ENCODE measurements at places on chromosomes 11 and 22.

GRCh38 chr11:119594639-119595249 lies 134.3 kb downstream of the NECTIN1 start:
- DNase-seq = peak; percentile 69

DNA sequence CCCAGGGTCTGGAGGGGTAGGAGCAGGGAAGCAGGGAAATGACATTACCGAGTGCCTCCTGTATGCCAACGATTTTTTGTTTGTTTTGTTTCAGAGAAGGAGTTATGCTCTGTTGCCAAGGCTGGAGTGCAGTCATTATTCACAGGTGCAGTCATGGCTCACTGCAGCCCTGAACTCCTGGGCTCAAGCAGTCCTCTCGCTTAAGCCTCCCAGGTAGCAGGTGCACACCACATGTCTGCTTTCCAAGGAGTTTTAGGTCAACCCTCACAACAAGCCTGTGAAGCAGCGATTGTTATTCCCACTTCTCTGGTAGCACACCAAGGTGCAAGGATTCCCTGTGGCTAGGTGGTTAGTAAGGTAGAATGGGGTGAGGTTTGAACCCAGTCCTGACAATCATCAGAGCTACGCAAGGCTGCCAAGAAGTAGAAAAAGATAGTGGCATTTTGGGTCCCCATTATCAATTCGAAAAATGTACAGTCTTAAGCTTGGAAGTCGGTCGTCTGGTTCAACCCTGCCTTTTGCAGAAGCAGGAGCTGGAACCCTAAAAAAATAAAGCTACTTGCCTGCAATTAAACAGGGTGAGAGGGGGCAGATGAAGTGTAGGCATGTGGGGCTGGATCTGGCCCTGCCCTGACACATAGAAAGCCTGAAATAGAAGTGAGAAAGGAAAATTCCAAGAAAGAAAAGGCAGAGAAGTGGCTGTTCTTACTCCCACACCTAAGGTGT lies 9.1 kb downstream of the UCP3 start:
- DNase-seq = no peak

GRCh38 chr11:126115816-126116331 lies 53.2 kb upstream of the CDON start:
- peak; percentile 51 for DNase-seq

GRCh38 chr22:45776313-45776585 lies 104.6 kb downstream of the ATXN10 start:
- DNase-seq = no peak

GRCh38 chr11:12721816-12722604 lies 47.8 kb downstream of the TEAD1 start:
- no peak for DNase-seq

GRCh38 chr11:12200991-12201985 lies 90.9 kb downstream of the MICAL2 start:
- peak; percentile 98 for DNase-seq

GRCh38 chr11:32122200-32122599 lies 31.3 kb downstream of the RCN1 start:
- DNase-seq = no peak

DNA sequence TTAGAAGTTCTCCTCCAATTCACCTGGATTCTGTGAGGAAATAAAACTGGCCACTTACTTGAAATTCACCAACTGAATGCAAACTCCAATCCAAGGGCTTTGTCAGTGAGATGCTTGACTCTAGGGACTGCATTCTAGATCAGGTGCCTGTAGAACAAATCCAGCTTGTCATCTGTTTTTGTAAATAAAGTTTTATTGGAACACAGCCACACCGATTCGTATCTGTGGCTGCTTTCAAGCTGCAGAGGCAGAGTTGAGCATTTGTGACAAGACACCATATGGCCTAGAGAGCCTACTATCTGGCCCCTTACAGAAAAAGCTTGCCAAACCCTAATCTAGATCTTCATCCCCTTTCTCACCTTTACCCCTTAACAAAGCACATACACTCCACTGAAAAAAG lies 82.3 kb downstream of the BTBD10 start:
- no peak for DNase-seq

DNA sequence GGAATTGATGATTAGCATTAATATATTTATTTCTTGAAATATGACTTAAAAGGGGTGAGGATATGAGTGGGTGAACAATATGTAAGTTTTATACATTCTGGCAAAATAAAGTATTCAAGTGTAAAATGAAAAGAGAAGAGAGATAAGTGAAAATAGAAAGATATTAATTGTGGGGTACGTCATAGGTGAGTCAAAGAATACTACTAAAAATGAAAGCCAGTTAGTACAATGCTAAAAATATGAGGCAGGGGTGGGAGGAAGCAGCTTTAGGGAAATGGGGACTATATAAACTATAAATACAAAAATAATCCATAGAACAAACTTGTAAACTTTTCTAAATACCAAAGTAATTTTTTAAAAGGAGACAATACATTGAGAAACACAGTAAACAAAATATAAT lies 661.4 kb downstream of the CNTN5 start:
- DNase-seq = no peak

- no peak for DNase-seq
These were observed 4.9 kb downstream of the PPP1CA start for GRCh38 chr11:67396587-67397389.

DNA sequence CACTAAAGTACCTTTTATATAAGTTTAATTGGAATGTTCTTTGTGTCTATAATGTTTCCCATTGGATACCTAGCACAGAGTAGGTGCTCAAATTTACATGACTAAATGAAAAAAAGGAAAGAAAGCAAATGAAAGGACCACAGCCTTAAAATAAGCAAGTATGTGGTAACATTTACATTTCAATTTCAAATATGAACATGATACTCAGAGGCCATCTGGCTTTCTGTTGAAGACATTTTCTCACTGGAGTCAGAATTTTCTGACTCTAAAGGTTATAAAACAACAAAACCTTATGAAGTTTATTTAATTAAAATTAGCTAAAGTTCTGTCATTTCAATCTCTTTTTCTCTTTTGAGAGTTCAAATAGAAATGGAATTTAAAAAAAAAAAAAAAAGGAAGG lies 904 bp upstream of the ANGPTL5 start:
- DNase-seq = no peak

- no peak for DNase-seq
These were observed 572.9 kb downstream of the NTM start for GRCh38 chr11:131943295-131943694.

- DNase-seq = peak; percentile 81
These were observed 67.5 kb upstream of the SCUBE2 start for GRCh38 chr11:9158898-9159391.

Data from fibroblast of skin of abdomen (primary cell).